ENCODE measurements at places on chromosomes 12 and 14.
A peak's percentile ranks its signal among the peaks of the same experiment; 100 is the strongest.

DNA sequence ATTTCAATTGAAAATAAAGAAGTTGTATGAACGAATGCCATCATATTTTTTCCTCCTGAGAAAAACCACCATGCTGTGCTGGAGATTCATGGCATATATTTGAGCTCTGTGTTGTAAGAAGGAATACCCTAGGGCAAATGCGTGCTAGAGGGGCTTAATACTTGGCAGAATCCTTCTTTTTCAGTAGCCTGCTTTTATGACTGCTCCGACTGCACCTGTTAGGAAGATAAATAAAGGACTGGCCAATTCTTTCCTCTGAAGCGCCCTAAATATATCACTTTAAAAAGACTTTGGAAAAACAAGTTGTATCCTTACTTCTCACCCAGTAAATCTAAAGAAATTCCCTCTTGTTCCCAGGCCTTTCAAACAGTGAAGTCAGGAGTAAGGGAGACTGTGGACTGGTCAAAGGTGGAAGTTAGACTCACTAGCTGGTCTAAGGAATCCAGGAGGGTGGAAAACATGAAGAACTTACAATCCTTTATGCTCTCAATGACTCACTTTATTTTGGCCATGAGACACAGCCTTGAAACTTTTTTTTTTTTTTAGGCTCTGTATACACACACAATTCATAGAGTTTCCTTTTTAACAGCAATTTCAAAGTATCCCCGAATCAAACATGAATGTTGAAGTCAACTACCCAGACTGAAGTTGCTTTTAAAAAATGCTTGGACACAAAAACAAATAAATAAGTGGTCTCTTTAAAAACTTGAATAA, 5.2 kb downstream of the MYBPC1 start:
- no peak for DNase-seq

DNA sequence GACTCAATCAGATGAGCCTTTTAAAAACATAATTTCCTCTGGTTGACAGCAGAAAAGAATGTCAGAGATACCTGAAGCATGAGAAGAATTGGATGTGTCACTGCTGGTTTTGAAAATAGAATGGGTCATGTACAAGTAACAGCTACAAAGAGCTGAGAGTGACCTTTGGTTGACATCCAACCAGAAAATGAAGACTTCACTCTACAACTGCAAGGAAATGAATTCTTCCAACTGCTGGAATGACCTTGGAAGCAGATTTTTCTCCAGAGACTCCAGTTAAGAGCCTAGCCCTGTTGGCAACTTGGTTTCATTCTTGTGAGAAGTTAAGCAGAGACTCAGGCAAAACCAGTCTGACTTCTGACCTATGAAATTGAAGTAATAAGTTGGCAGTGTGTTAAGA, 505.9 kb downstream of the SLC16A7 start:
- DNase-seq, result no peak

DNA sequence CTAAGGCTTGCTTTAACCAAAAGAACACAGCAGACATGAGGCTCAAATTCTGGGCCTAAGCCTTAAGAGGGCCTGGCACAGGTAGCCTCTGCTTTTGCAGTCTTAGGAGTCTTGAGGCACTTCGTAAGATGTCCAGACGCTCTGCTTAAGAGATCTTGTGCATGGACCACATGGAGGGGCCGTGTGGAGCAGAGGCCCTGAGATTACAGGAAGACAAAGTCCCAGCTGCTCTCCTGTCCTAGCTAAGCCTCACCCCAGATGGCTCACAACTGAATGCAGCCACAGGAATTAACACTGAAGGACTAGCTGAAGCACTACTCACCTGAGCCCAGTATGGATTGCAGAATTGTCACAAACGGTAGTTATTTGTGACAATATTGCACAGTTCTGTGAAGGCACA, 446.0 kb downstream of the PDZRN4 start:
- DNase-seq, result no peak

- no peak for DNase-seq
Observed at GRCh38 chr14:65548878-65549277, 136.3 kb downstream of the FUT8 start.

DNA sequence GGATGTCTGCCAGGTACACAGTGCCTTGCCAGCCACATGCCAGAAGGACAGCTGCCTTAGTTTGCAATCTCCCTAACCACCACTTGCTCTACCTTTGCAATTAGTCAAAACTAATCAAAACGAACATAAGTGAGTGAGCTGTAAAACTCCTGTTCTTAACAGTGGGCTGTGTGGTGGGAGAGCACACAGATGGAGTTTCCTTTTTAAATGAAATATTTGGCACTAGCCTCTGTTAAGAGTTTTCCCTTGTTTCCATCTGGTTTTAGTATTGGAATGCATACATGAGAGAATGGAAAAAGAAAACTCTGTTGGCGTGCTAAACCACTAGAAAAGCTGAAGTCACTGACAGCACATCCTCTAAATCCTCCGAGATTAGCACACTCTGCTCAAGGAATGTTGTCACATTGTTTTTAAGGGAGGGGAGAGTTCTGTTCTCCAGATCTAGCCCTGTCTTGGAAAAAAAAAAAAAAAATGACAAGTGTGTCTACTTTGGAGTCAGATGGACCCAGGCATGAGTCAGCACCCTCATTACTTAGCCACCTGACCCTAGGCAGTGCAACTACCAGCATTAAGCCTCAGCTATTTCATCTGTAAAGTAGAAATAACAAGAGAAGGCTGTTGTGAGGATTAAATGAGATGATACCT, 83.9 kb downstream of the STXBP6 start:
- no peak for DNase-seq

DNA sequence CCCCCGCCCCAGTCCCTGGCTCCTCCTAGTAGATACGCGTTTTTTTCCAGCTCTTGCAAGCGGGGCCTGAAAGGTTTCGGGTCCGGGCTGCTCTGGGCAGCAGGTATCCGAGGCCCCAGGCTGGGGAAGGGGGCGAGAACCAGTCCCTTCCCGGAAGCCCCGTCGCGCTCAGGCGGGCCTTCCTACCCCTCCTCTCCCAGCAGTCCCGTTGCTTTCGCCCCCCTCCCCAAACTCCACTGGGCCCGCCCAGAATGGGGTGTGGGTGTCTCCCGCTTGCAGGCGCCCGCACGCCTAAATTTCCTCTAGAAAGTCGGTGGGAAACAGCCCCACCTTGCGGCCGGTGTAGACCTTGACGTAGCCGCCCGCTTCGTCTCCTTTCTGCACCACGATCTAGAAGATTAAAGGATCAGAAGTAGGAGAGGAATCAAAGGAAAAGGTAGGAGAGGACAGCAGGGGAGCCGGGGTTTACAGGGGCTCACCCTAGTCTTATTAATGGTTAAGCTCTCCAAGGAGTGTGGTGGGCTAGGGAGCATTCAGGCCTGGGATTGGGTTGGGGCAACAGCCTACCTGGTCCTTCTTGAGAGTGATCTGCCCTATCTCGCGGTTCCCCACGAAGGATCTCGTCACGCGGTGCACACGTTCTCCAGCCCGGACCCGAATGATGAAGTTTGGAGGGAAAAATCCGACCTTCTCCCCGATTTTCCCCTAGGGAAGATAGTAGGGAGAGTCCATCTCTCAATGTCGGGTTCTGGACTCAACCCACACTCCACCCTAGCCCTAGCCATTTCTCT, 7.3 kb downstream of the STAC3 start:
- DNase-seq, result peak; percentile 84

GRCh38 chr12:51270067-51270950, at the start of gene SMAGP:
TSS of gene SMAGP (minus strand) at chr12:51270415. CDS start at chr12:51269278, 1,137 bp downstream.
- DNase-seq, result peak; percentile 31

DNA sequence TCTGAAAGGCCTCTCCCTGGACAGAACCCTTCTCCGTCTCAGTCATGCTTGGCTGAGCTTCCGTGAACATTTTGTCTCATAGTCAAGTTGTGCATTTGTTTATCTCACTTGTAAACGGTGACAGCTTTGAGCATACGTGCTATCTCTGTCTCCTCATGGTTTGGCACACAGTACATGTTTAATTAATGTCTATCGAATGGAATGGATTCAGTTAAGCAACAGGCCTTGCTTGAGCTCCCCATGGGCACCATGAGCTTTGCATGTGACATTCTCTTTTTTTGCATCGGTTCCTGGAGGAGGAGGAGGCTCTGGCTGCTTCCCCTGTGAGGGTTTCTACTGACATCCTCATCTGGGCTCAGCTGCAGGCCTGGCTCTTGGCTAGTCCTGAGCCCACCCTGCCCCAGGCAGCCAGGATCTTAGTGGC, 80.0 kb downstream of the PRIMA1 start:
- DNase-seq, result no peak
